H1 (cell line): ENCODE measurements at places on chromosomes 7 and 10.

- no peak overlapping the region for H3K4me3 ChIP-seq
- no peaks in the 10 kb centered on the region for H3K27me3 ChIP-seq
- DNase-seq: no peak
- no peak overlapping the region for H3K27ac ChIP-seq
- no peaks in the 10 kb centered on the region for H3K36me3 ChIP-seq
Observed at GRCh38 chr10:50653142-50653541, 29.4 kb upstream of the SGMS1 start.

- no peaks in the 10 kb centered on the region for H3K27me3 ChIP-seq
- no peaks in the 10 kb centered on the region for H3K4me1 ChIP-seq
- H3K36me3 ChIP-seq: no peaks in the 10 kb centered on the region
Observed at GRCh38 chr10:3364768-3365480, 192.3 kb upstream of the PITRM1 start.

DNA sequence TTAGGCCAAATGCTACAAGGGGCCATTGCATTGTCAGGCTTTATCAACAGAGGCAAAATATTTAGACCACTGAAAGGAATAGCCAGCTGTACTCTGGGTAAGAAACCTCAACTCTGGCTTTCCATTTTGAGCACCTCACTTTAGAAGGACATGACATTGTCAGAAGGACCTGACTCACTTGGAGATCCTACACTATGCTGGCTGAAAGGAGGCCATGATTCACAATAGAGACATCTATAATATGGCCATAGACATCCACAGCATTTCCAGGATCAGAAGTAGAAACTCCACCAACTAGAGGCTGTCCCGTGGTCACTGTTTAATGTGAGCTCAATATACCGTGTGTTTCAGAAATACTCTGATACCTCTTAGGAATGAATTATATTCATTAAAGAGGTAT, 140.9 kb downstream of the BTAF1 start:
- no peaks in the 10 kb centered on the region for H3K27me3 ChIP-seq
- no peak overlapping the region for H3K4me3 ChIP-seq
- no peak for DNase-seq
- no peak overlapping the region for H3K27ac ChIP-seq
- H3K4me1 ChIP-seq: no peaks in the 10 kb centered on the region

- no peak for DNase-seq
- H3K27me3 ChIP-seq: no peaks in the 10 kb centered on the region
- H3K4me3 ChIP-seq: no peak overlapping the region
Observed at GRCh38 chr10:14918964-14919363, 34.9 kb downstream of the DCLRE1C start.

GRCh38 chr7:37149051-37149772, 299.5 kb downstream of the ELMO1 start:
- no peaks in the 10 kb centered on the region for H3K36me3 ChIP-seq
- DNase-seq: no peak
- H3K27ac ChIP-seq: no peak overlapping the region
- H3K4me1 ChIP-seq: no peaks in the 10 kb centered on the region
- H3K4me3 ChIP-seq: no peak overlapping the region

DNA sequence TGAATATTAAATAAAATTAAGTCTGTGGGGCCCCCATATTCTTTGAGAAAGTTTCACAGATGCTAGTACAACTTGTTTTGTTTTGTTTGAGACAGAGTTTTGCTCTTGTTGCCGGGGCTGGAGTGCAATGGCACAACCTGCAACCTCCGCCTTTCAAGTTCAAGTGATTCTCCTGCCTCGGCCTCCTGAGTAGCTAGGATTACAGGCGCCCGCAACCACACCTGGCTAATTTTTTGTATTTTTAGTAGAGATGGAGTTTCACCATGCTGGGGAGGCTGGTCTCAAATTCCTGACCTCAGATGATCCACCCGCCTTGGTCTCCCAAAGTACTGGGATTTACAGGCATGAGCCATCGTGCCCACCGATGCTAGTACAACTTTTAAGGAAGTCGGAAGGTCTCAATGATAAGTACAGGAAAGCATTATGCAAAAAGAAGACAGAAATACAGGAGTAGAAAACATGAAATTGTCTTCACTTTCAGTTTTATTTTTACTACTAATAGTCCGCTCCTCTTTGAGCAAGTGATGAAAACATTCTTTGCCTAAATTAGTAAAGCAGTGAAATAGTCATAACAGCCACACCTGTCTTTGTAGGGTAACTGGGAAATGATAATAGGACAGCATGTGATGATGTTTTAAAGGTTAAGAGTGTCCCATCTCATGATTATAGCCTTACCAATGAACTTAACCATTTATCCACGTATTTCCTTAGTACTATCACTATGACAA, 147.5 kb downstream of the SEMA3D start:
- DNase-seq: no peak
- H3K27ac ChIP-seq: no peak overlapping the region
- no peaks in the 10 kb centered on the region for H3K4me1 ChIP-seq
- H3K4me3 ChIP-seq: no peak overlapping the region
- H3K36me3 ChIP-seq: no peaks in the 10 kb centered on the region

GRCh38 chr7:98420966-98421612, 20.2 kb upstream of the BAIAP2L1 start:
- DNase-seq: peak; percentile 91
- H3K27ac ChIP-seq: no peak overlapping the region
- no peaks in the 10 kb centered on the region for H3K27me3 ChIP-seq
- no peaks in the 10 kb centered on the region for H3K4me1 ChIP-seq

GRCh38 chr7:127911968-127912511, 119.2 kb downstream of the LRRC4 start:
- H3K4me1 ChIP-seq: no peaks in the 10 kb centered on the region
- no peak overlapping the region for H3K4me3 ChIP-seq
- H3K27me3 ChIP-seq: no peaks in the 10 kb centered on the region
- no peak for DNase-seq
- no peak overlapping the region for H3K27ac ChIP-seq
- H3K36me3 ChIP-seq: no peaks in the 10 kb centered on the region

DNA sequence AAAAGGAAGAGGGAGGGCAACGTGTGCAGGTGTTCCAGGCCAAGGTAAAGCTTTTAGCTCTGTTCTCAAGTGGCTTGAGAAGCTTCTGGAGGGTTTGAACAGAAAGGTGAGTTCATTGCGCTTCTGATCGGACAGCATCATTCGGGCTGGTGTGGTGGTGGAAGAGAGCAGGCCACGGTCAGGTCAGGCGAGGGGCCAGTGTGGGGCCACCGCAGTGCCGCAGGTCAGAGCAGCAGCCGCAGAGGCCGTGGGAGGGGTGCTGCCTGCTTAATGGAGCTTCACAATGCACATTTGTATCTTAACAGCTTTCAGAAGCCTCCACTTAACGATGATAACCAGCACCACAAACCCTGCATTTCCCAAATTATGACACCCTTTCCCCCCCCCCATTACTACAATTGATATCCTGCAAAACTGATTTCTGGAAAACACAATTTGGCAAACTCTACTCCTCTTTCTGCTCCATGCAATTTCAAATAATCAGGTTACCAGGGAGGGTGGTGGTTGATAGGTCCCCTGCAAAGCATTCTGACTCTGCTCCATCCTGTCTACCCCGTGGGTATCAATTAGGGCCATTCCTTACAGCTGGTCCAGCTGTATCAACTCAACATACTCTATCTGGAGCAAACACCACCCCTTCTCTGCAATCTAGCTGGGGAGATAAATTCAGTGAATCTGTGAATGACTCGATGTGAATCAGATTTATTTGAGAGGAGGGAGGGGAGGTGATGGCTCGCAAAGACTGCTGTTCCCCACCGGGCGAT, 162.9 kb downstream of the ACTR3B start:
- no peak overlapping the region for H3K27ac ChIP-seq
- H3K36me3 ChIP-seq: no peaks in the 10 kb centered on the region
- peaks cover 3% of the 10 kb centered on the region; the same call in 1 of the 2 replicates for H3K4me1 ChIP-seq
- DNase-seq: no peak

DNA sequence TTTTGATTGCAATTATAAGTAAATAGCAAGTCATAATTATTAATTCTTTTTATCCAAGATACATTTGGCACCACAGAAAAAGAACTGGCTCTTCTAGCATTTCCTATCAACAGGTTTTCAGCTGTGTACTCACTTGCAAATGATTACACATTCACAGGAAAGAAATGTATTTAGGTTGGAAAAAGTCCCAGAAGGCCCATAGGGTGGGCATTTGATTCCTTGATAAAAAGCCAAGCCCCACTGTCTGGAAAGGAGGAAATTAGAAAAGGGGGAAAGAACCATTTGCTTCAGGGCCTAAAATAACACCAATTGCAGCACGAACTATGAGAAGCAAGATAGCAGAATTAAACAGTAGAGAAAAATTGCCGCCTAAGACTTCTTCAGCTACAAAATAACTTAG, 80.8 kb upstream of the COL1A2 start:
- no peak for DNase-seq
- no peaks in the 10 kb centered on the region for H3K27me3 ChIP-seq
- no peak overlapping the region for H3K4me3 ChIP-seq
- H3K36me3 ChIP-seq: no peaks in the 10 kb centered on the region
- H3K27ac ChIP-seq: no peak overlapping the region
- no peaks in the 10 kb centered on the region for H3K4me1 ChIP-seq

GRCh38 chr10:111784436-111784835, 399.1 kb downstream of the GPAM start:
- H3K27me3 ChIP-seq: no peaks in the 10 kb centered on the region
- no peak overlapping the region for H3K27ac ChIP-seq
- no peaks in the 10 kb centered on the region for H3K36me3 ChIP-seq

GRCh38 chr7:130324306-130324943, 20.2 kb upstream of the CPA5 start:
- DNase-seq: no peak
- no peaks in the 10 kb centered on the region for H3K27me3 ChIP-seq
- no peak overlapping the region for H3K4me3 ChIP-seq
- no peaks in the 10 kb centered on the region for H3K36me3 ChIP-seq
- no peak overlapping the region for H3K27ac ChIP-seq

DNA sequence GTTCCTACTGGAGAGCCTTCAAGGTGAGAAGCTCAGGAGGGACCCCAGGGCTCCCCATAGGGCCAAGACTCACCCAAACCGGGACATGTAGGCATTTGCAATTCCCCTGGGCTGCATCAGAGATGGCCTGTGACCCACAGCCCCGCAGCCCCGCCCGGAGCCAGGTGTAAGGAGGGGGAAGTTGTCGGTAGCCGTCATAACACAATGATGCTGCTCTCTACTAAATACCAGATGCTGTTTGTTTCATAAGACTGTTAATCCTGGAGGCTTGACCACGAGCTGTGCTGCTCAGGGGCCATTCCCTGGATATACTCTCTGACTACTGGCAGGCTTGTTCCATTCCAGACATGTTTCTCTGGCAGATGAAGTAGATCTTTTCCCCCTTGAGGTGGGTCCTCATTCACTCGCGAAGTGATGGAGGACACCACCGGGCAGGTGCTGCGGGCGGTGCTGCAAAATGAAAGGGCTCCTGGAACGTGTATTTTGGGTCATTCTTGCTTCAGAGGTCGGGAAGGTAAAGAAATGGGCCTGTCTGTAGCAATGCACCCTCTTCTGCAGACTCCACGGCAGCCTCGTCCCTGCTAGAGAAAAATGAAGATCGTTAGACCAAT, 61.1 kb downstream of the MKI67 start:
- H3K27me3 ChIP-seq: no peaks in the 10 kb centered on the region
- no peak overlapping the region for H3K4me3 ChIP-seq
- H3K4me1 ChIP-seq: peaks cover 21% of the 10 kb centered on the region
- no peak overlapping the region for H3K27ac ChIP-seq
- H3K36me3 ChIP-seq: no peaks in the 10 kb centered on the region

- H3K4me3 ChIP-seq: no peak overlapping the region
- no peaks in the 10 kb centered on the region for H3K27me3 ChIP-seq
- no peak for DNase-seq
- no peaks in the 10 kb centered on the region for H3K36me3 ChIP-seq
- peaks cover 40% of the 10 kb centered on the region for H3K4me1 ChIP-seq
- no peak overlapping the region for H3K27ac ChIP-seq
Observed at GRCh38 chr10:34180749-34181148, 634.3 kb downstream of the PARD3 start.

- H3K36me3 ChIP-seq: no peaks in the 10 kb centered on the region
- H3K4me3 ChIP-seq: no peak overlapping the region
- DNase-seq: no peak
- H3K4me1 ChIP-seq: peaks cover 3% of the 10 kb centered on the region; the same call in 1 of the 2 replicates
- H3K27ac ChIP-seq: no peak overlapping the region
Observed at GRCh38 chr7:48046458-48046857, 11.1 kb downstream of the C7orf57 start.

DNA sequence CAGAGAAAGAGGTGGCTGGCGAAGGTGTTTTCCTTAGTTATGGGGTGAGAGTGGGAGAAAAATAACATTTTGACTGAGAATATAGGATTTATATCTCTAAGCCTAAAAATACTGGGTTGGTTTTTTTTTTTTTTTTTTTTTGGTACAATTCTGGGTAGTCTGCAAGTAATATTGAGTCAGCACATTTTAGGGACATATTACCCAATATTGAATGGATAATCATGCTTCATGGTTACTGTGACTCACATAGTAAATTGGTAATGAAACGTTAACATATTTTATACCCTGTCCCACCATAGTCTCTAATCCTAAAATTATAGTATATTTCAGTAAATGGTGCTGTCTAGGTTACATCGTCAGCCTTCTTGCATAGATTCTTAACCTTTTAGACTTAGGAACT, 91.4 kb downstream of the TPST1 start:
- H3K4me1 ChIP-seq: no peaks in the 10 kb centered on the region; the same call in none of the 2 replicates
- H3K4me3 ChIP-seq: no peak overlapping the region
- H3K27ac ChIP-seq: no peak overlapping the region
- no peak for DNase-seq
- no peaks in the 10 kb centered on the region for H3K27me3 ChIP-seq

DNA sequence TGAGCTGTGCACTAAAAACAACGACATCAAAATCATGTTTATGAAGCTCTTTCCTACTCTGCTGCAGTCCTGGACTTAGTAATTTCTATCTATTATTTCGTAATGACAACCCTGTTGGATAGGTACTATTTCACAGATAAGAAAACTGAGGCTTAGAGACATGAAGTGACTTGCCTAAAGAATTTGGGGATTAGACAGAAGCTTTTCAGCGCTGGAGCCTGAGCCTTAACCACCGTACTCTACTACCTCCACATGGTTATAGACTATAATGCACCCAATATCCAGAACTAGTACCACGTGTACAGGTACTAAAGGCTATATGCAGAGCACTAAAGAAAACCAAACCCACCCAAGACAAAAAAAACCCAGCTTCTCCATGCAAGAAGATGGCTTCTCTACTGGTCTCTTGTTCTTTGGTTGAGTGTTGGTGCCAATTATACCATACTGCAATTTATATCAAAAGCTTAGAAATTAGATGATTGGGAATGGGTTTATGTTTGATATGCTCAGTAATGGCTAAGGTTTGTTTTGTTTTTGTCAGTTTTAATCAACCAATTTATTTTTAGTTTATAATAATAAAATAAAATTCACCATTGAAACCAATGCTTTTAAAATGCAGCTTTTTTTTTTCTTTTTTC, 6.5 kb upstream of the SNX10 start:
- H3K4me3 ChIP-seq: no peak overlapping the region
- no peaks in the 10 kb centered on the region for H3K36me3 ChIP-seq
- no peaks in the 10 kb centered on the region for H3K27me3 ChIP-seq
- H3K4me1 ChIP-seq: no peaks in the 10 kb centered on the region

DNA sequence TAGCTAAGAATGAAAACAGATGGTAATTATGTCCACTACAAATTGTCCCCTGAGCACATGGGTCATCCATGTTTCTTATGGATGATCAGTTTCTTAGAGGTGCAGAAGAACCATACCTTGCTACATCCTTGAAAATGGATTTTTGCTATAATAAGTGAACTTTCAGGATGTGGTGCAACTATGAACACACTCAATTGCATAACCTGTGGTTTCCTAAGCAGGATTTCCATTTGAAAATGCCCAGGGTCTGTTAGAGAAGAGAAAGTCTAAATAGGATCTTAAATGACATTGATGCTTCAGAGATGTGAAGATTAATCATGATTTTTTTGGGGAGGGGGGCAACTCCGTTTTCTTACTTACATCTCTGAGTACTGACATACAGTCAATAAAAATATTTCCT, 39.6 kb upstream of the CACNB2 start:
- no peak overlapping the region for H3K4me3 ChIP-seq
- peaks cover 12% of the 10 kb centered on the region for H3K4me1 ChIP-seq
- H3K36me3 ChIP-seq: no peaks in the 10 kb centered on the region
- H3K27ac ChIP-seq: no peak overlapping the region
- no peaks in the 10 kb centered on the region for H3K27me3 ChIP-seq
